ENCODE measurements at places on chromosomes 12 and 14.

DNA sequence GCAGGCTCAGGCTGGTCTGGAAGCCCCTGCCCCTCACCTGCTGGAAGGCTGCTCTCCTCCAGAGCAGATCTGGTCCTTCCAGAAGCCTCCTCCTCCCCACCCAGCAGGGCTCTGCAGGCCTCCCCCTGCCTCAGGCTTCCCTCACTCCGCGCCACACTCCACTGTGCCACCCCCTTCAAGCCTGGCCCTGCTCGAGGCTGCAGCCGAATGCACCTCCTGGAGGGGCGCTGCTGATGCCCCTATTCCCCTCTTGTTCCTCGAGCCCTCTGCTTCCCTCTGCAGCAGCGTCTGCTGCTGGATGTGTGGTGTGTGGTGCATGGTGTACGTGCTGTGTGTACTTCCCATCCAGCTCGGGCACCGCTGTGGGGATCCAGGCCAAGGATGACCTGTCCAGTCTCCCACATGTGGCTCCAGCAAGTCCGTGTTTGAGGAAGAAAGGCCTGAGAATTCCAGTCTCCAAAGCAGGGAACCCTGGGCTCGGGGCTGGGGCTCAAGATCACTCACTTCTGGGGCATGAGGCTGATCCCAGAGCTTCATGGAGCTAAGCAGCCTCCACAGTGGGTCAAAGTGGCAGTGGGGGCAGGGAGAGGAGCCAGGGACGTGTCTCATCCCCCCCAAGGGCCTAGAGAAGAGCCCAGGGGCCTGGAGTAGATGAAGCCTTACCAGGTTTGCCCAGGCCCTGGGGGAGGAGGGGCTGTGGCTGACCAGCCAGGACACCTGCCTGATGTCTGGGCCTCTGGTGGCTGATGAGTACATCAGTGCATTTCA, 136.0 kb upstream of the C14orf180 start:
- peak; percentile 2 for DNase-seq

DNA sequence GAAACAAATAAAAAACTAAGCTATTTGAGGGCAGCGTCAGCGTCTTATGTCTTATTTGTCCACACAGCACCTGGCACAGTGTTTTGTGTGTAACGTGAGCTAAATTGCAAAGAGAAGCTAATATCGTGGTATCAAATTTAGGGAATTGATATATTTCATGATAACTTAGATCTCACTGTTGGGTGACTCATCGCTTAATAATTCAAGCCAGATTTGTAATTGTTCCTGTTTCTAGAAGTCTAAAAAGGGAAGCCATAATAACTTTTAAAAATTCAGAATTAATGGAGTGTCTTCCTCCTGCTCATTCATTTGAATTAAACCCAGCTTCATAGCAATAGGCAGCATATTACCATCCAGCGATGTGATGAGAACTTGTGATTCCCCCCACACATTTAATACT, 214.7 kb downstream of the PDZRN4 start:
- no peak for DNase-seq

- DNase-seq, result no peak
Measured at GRCh38 chr12:21296751-21297406, 37.8 kb downstream of the SLCO1A2 start.

DNA sequence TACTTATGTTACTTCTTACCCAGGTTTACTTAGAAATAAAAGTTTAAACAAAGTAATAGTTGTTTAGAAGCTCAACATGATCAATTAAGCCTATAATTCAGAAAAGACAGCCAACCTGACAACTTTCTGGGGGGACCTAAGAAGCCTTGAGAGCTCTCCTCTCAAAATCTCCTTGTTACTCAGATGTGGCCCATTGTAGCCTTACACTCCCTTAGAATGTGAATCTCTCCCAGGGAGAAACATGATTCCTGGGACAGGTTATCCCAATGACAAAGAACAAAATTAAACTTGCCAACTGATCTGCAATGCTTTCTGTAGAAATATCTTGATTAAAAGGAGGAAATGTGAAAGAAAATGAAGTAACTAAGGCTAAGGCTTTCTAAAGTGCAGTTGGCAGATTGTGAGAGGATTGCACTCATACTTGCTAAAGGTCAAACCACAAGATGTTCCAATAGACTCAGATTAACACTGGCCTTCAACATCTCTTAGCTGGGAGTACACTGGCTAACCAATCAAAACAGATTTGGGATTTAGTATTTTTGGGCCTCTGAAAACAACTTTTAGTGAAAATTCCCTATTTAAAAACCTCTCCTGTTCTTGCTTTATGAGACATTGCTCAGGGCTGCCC, 72.3 kb upstream of the TMX1 start:
- no peak for DNase-seq

DNA sequence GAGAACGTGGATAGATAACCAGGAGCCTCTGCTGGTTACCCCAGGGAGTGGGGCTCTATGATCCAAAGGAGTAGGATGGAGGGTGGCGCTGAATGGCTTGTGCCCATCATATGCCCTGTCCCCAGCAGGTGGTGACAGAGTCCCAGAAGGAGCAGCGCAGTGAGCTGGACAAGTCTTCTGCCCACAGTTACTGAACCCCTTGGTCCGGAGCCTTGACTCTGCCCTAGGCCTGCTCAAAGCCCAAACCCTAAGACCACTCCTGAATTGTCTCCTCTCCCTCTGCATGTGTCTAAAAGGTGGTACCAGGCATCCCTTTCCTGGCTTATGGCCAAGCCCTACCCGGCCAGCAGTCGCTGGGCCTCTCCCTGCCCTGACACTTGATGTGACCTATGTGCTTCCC, 3.2 kb downstream of the PRPH start:
- no peak for DNase-seq

DNA sequence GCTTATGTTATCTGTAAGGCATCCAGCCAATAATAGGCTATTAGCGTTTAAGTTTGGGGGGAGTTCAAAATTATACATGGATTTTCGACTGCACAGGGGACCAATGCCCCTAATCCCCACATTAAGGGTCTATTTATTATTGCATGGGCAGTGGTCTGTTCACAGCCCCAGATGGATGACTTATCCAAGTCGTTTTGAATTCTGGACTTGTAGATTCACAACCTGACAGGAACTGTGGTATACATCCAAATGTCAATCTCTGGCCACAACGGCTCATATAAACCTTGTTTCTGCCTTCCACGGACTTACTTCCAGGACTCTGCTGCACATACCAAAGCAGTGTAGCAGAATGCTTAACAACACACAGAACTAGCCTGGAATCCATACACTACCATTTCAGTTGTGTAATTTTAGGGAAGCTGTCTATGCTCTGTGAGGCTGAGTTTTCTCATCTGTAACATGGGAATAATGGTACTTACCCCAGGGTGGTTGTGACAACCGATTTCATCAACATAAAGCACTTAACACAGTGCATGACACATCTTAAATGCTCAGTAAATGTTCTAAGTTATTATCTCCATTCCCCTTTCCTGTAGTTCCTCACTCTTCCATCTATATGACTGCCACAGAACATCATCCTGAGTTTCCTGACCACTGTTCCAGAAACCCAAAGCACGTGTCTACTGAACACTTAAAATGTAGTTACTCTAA, 3.7 kb downstream of the DDX24 start:
- no peak for DNase-seq

GRCh38 chr14:89644641-89645040, 227.6 kb upstream of the FOXN3 start:
- DNase-seq, result no peak

- no peak for DNase-seq
Measured at GRCh38 chr14:25522116-25522515, 472.2 kb upstream of the STXBP6 start.

GRCh38 chr14:54857830-54858269, 44.8 kb downstream of the GCH1 start:
- no peak for DNase-seq

GRCh38 chr14:27013678-27014077, 415.8 kb upstream of the NOVA1 start:
- no peak for DNase-seq

GRCh38 chr12:67082221-67082620, 186.9 kb upstream of the CAND1 start:
- peak; percentile 11 for DNase-seq

- DNase-seq, result no peak
Measured at GRCh38 chr14:41615011-41615595, 8.4 kb downstream of the LRFN5 start.

DNA sequence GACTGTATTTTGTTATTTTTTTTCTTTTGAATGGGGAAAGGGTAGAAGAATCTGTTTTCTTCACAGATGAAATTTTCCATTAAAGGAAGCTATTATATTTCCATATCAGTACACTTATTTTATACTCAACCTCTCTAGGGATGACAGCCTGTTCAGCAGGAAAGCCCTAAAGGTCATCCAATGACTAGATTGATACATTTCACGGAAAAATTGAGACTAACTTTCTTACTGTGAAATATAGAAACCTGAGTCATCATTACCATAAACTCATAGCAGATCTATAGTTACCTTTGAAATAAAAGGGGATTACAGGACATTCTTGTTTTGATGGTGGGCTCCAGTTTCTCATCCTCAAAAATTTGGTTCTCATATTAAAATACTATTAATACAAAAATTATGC, 36.1 kb upstream of the PTCSC3 start:
- no peak for DNase-seq

DNA sequence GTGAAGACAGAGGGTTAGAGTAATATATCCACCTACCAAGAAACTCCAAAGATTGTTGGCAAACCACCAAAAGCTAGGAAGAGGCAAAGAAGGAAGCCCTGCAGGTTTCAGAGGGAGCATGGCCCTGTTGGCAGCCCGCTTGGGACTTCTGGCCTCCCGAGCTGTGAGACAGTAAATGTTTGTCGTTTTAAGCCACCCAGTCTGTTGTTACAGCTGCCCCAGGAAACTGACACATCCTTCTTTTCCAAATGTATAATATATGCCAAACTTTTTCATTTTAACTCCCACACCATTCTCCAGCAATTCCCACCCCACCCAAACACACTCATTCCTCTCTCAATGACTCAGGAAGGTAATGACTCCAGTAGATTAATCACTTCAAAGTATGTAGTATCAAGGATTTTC, 74.0 kb downstream of the RPS29 start:
- no peak for DNase-seq

DNA sequence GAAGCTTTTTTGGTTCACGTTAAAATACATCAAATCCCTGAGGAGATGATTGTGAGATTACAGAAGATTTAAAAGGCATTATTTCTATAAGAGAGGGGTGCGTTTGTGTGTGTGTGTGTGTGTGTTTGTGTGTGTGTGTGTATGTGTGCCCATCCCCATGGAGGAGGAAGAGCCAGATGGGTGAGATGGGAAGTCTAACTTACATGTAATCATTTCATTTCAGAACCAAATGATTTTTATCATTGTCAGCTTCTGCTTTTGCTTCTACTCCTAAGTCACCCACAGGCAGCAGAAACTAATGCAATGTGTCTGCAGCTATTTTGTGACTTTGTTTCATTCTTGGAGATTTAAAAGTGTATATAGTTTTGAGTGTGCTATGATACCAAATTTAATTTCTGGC, 68.7 kb downstream of the SLC4A8 start:
- DNase-seq, result no peak

GRCh38 chr14:64718762-64719161, 14.5 kb downstream of the PLEKHG3 start:
- no peak for DNase-seq

DNA sequence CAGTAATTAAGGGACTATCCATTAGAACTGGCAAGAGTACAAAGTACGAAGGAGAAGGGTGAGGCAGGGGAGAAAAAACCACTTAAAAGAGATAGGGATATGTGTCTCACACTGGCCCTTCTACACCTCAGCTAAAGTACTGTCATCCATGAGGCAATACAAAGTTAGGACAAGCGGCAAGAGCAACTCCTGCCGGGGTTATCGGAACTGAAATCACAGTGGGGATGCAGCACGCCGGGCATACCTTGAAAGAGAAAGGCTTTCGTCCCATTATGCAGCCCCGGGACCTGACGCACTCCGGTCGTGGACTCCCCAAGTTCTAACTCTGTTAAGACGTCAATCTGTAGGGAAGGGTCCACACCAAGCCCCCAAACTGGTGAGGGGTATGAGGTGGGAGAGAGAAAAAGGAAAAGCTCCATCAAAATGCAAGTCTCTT, 1.1 kb downstream of the NELL2 start:
- DNase-seq, result peak; percentile 38

DNA sequence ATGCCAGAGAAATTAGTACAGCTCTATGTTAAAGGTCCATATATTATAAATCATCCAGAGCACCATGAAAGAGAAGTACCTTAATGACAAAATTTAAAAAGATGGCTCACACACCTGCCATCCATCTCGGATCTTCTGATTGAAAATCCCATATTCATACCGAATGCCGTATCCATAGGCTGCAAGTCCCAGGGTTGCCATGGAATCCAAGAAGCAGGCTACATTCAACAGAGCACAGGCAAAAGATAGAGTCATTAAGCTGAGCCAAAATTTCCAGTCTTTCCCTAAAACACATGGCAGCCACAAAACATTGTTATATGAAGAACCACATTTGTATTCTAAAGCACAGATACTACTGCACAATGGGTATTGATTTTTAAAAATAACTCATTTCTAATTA, 12.7 kb downstream of the PYGL start:
- DNase-seq, result no peak

DNA sequence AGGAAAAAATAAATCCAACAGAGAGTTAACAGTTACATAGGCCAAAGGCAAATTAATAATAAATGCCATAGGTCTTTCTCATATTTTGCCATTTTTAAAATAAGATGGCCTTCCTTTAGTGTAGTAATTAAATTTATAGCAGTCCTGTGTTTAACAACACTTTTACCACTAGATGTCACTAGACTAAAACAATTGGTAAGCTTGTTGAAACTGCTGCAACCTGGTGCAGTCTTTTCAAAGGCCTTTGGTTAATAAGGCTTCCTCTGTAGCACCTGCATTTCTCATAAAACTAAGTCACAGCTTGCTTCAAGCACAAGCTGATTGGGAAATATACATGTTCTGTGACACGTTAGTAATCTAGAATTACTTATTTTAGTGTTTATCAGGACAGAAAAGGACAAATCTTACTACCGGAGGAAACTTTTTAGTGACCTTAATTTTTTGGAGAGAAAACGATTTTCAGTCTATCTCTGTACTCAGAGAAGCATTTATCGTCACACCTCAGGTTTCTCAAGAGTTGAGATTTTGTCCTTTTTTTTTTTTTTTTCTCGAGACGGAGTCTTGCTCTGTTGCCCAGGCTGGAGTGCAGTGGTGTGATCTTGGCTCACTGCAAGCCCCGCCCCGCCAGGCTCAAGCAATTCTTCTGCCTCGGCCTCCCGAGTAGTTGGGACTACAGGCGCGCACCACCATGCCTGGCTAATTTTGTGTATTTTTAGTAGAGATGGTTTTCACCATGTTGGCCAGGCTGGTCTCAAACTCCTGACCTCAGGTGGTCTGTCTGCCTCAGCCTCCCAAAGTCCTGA, 20.0 kb downstream of the BORCS5 start:
- peak; percentile 33 for DNase-seq

DNA sequence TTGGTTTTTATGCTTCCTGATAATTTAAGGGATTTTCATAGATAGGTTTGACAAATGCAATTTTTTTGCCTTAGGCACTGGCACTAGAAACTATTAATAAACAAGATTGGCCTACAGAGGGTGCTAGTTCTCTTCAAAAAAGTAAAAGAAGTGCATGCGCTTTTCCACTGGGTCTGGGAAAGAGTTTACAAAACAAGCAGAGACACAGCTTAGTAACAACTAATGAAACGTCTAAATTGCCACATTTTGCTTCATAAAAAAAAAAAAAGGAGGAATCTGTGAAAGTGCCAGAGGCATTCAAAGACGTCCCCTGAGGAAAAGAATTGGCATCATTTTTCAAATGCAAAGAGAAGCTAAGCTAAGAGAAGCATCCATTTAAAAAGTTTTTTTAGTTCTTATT, 58.3 kb upstream of the EEA1 start:
- peak; percentile 11 for DNase-seq

- DNase-seq, result no peak
Measured at GRCh38 chr14:36505892-36506731, 13.9 kb downstream of the NKX2-1 start.

- DNase-seq, result peak; percentile 29
Measured at GRCh38 chr14:34324363-34324795, 137.7 kb downstream of the SPTSSA start.
